ENCODE measurements at places on chromosomes 1 and 21. TPM values are rescaled to one million over a fixed set of nuclear protein-coding genes. Genes with fewer than 3 reads are reported as not detected.

The RAB42 gene
- not detected for total RNA-seq

The CFHR1 gene
- total RNA-seq = not detected

The GIPC2 gene
- total RNA-seq = 0.70 TPM

The HPCA gene
- not detected for total RNA-seq

The GRHL3 gene
- not detected for total RNA-seq

The CFAP74 gene
- total RNA-seq = not detected

The DOP1B gene
- total RNA-seq = 15.3 TPM

The LACTBL1 gene
- total RNA-seq = not detected

The VAV3 gene
- 0.33 TPM for total RNA-seq

The MTARC1 gene
- total RNA-seq = 1.5 TPM

The LCE1F gene
- not detected for total RNA-seq

The S100A16 gene
- 249 TPM for total RNA-seq

The OSCP1 gene
- total RNA-seq = 7.3 TPM

The NBPF10 gene
- total RNA-seq = 2.7 TPM

The CFHR4 gene
- total RNA-seq = not detected

The VWA1 gene
- 0.27 TPM for total RNA-seq

The OR2T35 gene
- not detected for total RNA-seq

The CASZ1 gene
- total RNA-seq = 0.87 TPM

The KRTAP20-1 gene
- not detected for total RNA-seq

The MMEL1 gene
- total RNA-seq = not detected

The HAPLN2 gene
- total RNA-seq = not detected

The CHODL gene
- not detected for total RNA-seq

The LDLRAD1 gene
- total RNA-seq = not detected

The TMCO2 gene
- total RNA-seq = not detected

The LCE1D gene
- total RNA-seq = not detected

The CD46 gene
- total RNA-seq = 144 TPM

The CCDC190 gene
- total RNA-seq = not detected

The C1orf116 gene
- total RNA-seq = 0.07 TPM

The DENND2D gene
- total RNA-seq = 3.9 TPM

The SAMSN1 gene
- total RNA-seq = not detected

The TRNP1 gene
- total RNA-seq = 229 TPM

The PLXNA2 gene
- 20.7 TPM for total RNA-seq

The C1QA gene
- total RNA-seq = not detected

The EPHA2 gene
- total RNA-seq = 108 TPM

The NOTCH2 gene
- total RNA-seq = 121 TPM

The NHLH2 gene
- not detected for total RNA-seq

The OR2L2 gene
- not detected for total RNA-seq

The FCRL5 gene
- total RNA-seq = not detected

The LCE3E gene
- not detected for total RNA-seq

The COPA gene
- 254 TPM for total RNA-seq

The FCGR1A gene
- not detected for total RNA-seq
